ENCODE measurements at places on chromosomes 7 and 10. TPM values are rescaled to one million over a fixed set of nuclear protein-coding genes. Genes with fewer than 3 reads are reported as not detected.

C10orf53 gene
- total RNA-seq, result not detected

PRLHR gene
- total RNA-seq, result not detected

OPN4 gene
- total RNA-seq, result 0.41 TPM

DNA sequence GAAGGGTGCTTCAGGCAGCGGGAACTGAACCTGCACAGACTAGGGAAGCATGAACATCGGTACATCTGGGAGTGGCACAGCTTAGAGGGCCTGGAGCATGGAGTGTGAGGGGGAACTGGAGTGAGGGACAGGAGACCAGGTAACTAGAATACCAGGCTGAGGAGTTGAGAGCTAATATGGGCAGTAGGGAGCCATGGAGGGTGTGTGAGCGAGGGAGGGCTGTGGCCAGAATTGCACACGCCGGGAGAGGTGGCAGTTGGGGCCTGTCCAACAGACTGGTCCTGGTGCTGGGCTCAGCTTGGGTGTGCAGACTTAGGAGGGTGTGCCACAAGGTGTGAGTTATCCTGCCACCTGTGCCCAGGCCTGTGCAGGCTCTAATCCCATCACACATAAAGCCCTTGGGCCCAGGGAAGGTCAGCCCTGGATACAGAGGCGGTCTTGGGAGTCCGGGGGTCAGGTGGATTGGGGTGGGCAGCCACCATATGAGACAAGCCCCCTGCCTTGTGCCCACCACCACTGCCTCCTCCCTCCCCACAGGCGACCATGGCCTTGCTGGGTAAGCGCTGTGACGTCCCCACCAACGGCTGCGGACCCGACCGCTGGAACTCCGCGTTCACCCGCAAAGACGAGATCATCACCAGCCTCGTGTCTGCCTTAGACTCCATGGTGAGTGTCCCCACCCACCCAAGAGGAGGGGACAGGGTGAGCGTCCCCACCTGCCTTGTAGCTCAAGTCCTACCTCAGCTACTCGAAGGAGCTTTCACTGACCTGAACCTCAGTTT lies 54.0 kb downstream of the GTF2IRD1 start:
- no peak for DNase-seq

DNA sequence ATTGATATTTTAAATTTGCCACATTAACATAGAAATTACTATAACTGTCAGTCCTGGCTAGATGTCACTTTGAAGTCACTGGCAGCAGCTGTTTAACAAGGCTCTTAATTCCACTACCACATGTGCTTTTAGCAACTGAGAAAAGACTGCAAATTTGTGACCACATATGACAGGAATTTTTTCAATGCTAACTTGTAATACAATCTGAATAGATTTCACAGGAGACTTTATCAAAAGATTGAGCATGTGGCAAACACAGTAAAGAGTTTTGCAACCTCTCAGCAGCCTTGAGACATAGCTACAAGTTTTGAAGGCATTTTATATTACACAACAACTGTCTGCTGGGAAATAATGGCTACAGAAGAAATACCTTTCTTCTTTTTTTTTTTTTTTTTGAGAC lies 73.0 kb downstream of the MICU1 start:
- no peak for DNase-seq

GRCh38 chr7:135313971-135314370 lies 80.3 kb downstream of the STRA8 start:
- no peak for DNase-seq

DNA sequence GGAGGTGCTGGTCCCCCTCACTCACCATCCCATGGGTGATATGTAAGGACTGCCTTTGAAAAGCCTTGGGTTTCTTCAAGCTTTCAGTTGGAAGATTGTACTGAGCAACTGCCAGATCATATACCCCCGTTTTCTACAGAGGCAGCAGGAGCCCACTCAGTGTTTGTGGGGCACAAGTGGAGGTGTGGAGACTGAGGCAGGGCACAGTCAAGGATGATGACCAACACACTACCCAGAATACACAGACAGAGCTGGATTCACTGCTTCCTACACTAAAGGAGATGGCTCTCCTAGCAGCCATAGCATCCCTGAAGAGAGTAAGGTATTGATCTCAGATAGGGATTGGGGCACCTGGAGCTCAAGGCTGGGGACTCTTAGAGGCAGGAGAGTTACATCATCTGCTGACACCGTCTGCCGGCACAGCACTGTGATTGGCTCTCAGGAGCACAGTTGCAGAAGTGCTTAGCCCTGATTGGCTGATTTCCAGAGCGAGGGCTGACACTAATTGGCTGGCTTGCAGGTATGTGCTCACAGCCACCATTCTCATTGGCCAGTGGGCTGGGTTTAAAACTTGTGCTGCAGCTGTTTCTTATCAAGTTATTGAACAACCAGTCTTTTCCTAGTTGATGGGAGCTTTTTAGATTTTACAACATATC lies 77.9 kb upstream of the PFKP start:
- DNase-seq, result no peak

GRCh38 chr7:96233084-96233483 lies 88.8 kb downstream of the SLC25A13 start:
- DNase-seq, result no peak

Measured in Right ventricle myocardium inferior (tissue), 1 donor.